Spinal cord (tissue), 10 donors: ENCODE measurements at places on chromosomes 11 and 22. TPM values are rescaled to one million over a fixed set of nuclear protein-coding genes. Genes with fewer than 3 reads are reported as not detected.

DNA sequence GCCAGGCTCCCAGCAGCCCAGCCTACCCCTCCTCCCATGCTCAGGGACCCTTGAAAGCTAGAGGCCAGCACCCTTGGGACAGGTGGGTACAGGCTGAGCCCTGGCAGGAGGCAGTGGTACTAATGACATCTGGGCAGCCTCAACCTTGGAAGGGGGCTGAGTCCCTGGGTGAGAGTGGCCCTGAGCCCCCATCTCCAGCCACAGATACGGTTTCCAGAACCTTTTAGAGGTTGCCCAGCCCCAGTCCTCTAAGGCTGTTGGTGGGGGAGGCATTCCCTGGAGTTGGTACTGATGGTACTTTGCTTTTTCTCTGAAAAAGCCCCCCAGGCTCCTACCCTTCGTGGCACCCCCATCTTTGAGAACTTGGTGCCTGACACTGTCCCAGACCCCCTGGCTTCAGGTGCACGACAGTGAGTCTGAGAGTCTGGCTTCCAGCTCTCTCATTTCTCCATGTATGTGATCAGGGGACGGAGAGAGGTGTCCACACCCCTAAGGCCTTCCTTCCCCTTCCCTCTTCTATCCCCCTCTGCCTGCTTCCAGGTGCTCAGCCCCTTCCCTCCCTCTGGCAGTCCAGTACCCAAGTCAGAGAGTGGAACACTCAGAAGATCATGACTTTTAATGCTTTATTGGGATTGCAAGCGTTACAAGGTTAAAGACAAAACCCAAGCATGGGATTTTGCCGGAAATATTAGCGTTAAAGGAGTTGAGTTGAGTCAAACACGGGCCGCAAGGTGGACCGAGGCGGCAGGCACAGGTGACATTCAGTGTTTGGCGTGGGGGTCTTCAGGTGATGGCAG, 10.5 kb downstream of the IGF2 start:
- no peak overlapping the region for H3K4me3 ChIP-seq
- no peak for DNase-seq
- H3K36me3 ChIP-seq, result no peaks in the 10 kb centered on the region
- H3K27me3 ChIP-seq, result peaks cover 15% of the 10 kb centered on the region
- no peak overlapping the region for H3K27ac ChIP-seq

The HEPN1 gene
- not detected for total RNA-seq

The H19 gene
- total RNA-seq, result 1,727 TPM

DNA sequence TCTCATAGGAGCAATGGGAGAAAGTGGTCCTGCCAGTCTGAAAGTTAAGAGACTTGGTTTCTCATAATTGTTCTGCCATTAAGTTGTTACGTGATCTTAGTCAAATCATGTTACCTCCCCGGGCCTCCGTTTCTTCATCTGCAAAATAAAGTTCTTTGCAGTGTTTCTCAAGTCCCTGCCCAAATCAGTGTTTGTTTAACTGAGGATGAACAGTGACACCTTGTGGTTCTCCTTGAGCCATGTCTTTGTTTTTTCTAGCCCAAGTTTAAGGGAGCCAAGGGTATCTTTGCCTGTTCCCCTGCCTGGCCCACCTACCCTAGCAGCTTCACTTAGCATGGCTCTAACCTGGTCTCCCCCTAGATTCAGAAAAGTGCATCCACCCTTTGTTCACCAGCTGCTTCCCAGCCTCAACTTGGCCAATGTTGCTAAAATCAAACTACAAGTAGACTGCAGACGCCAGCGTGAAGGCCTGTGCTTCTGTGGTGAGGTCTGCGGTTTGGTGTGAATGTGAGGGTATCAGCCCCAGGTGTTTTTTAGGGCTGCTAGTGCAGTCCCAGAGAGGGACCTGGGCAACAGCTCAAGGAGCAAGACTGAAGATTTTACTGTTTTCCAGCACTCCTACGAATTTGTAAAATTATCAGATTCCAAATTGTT, 35.5 kb downstream of the FZD4 start:
- DNase-seq, result peak; percentile 38
- H3K4me3 ChIP-seq, result no peak overlapping the region
- no peaks in the 10 kb centered on the region for H3K27me3 ChIP-seq
- H3K27ac ChIP-seq, result peak overlapping the region; percentile 63
- peaks cover 8% of the 10 kb centered on the region for H3K4me1 ChIP-seq

DNA sequence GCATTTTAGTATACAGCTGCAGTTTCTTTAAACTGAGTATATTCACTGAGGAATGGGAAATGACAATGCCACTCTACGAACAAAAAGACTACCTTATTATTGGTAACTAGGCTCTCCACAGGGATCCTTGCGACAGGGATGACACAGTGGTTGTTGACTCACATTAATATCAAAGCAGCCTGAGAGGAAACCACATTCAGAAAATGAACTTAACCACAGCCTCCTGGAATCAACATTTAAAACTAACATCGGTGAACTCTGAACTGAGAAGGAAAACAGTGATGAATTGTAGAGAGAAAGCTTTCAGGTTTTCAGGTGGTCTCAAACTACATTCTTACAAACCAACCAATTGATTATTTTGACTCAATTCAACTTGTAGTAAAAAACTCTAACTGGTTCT, 90.3 kb upstream of the MTMR2 start:
- H3K4me1 ChIP-seq, result peaks cover 13% of the 10 kb centered on the region
- H3K4me3 ChIP-seq, result no peak overlapping the region
- no peaks in the 10 kb centered on the region for H3K27me3 ChIP-seq
- H3K36me3 ChIP-seq, result peaks cover 2% of the 10 kb centered on the region
- no peak for DNase-seq
- H3K27ac ChIP-seq, result peak overlapping the region; percentile 59

The OR2AT4 gene
- total RNA-seq, result under 0.01 TPM

DNA sequence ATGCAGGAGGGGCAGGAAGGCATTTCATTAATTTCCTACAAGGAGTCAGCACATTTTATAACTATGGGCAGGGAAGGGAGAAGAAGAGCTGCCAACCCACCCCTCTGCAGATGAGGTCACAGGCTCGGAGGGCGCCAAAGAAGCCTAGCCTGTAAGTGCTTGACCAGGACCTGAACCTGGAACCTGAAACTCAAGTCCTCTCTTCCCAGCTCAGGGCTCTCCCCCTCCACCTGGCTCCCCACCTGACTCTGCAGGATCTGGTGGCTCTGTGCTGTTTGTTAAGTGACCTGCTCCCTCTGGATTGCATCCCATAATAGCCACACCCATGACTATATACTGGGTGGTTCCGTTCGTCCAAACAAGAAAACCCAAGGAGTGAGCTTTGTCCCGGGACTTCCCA, 27.3 kb downstream of the SCGB1A1 start:
- no peak overlapping the region for H3K27ac ChIP-seq
- H3K4me1 ChIP-seq, result peaks cover 27% of the 10 kb centered on the region
- no peak overlapping the region for H3K4me3 ChIP-seq
- no peaks in the 10 kb centered on the region for H3K36me3 ChIP-seq

GRCh38 chr22:45554861-45555260, 52.2 kb downstream of the FBLN1 start:
- no peaks in the 10 kb centered on the region for H3K27me3 ChIP-seq
- peaks cover 36% of the 10 kb centered on the region for H3K4me1 ChIP-seq
- no peak for DNase-seq
- no peak overlapping the region for H3K4me3 ChIP-seq
- peaks cover 19% of the 10 kb centered on the region for H3K36me3 ChIP-seq

GRCh38 chr11:27914080-27914479, 193.9 kb downstream of the KIF18A start:
- H3K36me3 ChIP-seq, result no peaks in the 10 kb centered on the region
- no peaks in the 10 kb centered on the region for H3K4me1 ChIP-seq
- no peaks in the 10 kb centered on the region for H3K27me3 ChIP-seq
- no peak overlapping the region for H3K27ac ChIP-seq
- no peak for DNase-seq
- no peak overlapping the region for H3K4me3 ChIP-seq

DNA sequence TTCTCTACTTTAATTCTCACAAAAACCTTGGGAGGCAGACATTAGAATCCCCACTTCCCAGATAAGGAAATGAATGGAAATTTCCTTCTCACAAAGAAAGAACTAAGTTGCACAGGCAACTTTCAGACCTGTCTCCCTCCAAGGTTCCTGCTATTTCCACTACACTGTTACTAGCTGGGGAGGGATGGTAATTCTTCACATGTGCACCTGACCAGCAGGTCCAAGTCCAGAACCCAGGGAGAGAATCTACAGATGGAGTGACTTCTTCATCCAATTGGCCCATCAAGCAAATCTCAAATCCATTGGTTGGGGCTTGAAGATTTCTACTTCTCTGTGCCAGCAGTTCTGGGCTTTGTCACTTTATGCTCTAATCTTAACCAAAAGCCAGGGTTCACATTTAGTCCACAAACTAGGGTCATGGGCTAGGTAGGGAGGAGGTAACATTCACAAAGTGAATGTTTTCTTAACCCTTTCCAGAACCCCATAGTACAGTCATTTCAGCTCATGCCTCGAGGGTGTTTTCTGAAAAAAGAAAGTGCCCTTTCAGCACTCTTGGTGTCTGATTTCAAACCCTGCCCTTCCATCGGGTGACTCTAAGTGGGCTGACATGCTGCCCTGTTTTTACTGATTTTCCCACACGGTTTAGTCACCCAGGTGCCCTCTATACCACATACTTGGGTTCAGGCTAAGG, 2.7 kb downstream of the POU2AF1 start:
- H3K27me3 ChIP-seq, result peaks cover 3% of the 10 kb centered on the region
- no peaks in the 10 kb centered on the region for H3K36me3 ChIP-seq
- no peak for DNase-seq
- H3K4me1 ChIP-seq, result peaks cover 8% of the 10 kb centered on the region
- no peak overlapping the region for H3K4me3 ChIP-seq
- H3K27ac ChIP-seq, result no peak overlapping the region

The OR56A4 gene
- 0.06 TPM for total RNA-seq
